ENCODE measurements at places on chromosomes 13 and 19.
A peak's percentile ranks its signal among the peaks of the same experiment; 100 is the strongest.

DNA sequence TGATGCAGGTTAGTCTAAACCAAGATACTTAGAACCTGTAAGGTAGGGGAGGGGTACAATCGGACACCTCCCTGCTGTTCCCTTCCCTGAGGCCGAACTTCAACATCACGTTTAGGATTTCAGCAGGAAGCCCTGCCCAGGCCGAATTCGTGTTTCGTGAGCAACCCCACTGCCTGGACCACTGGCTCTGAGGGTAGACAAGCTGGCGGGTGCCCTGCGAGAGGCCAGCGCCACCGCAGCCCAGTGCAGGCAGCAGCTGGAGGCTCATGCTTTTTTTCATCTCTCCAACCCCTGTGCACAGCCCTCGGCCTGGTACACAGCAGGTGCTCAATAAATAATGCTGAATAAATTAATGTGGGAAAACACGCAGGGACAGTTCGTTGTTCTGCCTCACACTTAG is 7.7 kb downstream of the HOMER3 start:
- DNase-seq, result no peak

- no peak for DNase-seq
Observed at GRCh38 chr13:34748073-34748472, 194.0 kb upstream of the NBEA start.

GRCh38 chr19:45769821-45770191 is 754 bp upstream of the SIX5 start:
- peak; percentile 62 for DNase-seq

DNA sequence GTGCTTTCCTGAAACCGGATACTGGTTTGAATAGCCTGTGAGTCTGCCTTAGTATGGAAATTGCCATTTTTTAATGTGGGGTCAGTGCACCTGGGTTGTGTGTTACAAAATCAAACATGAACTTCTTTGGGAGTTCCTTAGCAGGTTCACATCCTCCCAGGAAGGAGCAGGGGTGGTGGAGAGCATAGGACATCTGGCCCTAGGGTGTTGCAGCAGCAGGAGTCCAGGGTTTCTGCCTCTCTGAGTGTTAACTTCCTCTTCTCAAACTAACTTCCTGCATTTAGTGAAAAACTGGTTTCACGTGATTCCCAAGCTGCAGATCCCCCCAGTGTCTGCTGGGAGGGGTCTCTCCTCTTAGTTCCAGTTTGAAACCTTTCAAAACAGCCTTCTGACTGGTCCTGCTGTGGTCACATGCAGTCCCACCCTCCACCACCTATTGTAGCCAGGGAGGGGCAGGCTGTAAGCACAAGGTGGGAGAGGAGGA is 7.2 kb downstream of the RNASEH2B start:
- no peak for DNase-seq

GRCh38 chr13:27977476-27978300 is 8.6 kb upstream of the CDX2 start:
- no peak for DNase-seq

- no peak for DNase-seq
Observed at GRCh38 chr13:32126278-32126677, 94.7 kb downstream of the FRY start.

GRCh38 chr19:33300009-33300893 is 2.1 kb downstream of the CEBPA start:
- DNase-seq, result peak; percentile 12

- DNase-seq, result no peak
Observed at GRCh38 chr13:21696865-21697448, 26.1 kb downstream of the FGF9 start.

- no peak for DNase-seq
Observed at GRCh38 chr13:80009760-80010159, 331.2 kb downstream of the SPRY2 start.

GRCh38 chr13:73198991-73199411 is 140.2 kb downstream of the KLF5 start:
- no peak for DNase-seq

DNA sequence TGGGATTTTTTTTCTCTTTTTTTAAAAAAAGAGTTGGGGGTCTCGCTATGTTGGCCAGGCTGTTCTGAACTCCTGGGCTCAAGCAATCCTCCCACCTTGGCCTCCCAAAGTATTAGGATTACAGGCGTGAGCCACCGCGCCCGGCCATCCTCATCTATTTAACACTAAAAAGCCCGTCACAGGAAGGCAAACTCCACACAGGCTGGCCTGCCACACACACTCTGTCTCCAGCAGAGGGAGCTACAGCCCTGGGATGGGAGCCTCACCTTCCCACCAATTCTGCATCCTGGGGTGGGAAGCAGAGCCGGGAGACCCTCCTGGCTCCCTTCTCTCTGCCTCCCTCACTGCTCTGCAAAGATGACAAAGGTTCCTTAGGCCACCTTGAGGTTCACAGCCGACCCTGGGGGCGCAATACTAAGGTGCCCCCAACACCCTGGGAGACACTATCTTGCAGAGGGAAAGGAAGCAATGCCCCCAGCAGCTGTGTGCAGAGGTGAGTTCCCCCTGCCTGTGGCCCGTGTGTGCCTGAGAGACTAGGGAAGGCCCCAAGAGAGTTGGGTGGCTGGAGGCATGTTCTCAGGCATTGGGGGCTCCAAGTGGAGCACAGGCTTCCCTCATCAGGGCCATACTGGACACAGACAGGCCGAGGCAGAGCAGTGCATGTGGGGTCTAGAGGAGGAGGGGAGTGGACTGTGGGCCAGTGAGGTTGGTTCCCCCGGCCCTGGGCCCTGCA is 27.4 kb upstream of the TIMM44 start:
- peak; percentile 45 for DNase-seq

DNA sequence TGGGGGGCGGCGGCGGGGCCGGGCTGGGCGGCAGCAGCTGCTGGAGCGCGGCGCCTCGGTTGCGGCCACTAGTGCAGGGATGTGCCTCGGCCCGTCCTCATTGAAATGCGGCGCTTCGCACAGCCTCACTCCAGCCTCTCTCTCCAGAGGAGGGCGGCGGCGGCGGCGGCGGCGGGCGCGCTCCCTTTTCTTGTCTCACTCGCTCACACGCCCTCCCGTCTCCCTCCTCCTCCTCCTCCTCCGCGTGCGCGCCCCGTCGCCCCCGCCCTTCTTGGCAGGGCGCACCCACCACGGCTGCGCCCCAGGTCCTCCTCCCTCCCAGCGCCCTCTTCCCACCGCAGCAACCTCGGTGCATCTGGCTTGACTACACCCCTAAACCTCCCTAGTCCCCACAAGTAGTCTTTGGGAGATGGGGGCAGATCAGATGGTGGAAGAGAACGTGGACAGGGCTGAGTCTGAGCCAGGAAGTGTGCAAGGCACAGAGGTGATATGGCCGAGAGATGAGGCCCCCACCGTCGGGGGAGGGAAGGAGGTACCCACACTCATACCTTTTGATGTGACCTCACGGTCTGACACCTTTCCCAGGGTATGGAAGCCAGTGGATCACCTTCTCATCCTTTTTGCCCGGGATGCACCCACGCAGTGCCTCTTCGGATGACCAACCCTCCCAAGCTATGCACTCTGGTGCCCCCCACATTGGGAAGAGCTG is at the start of gene DCLK1:
Gene DCLK1, minus strand, starts transcription at position 161 of the 709 bp plus-strand sequence.
- no peak for DNase-seq

- no peak for DNase-seq
Observed at GRCh38 chr13:30696278-30697176, 38.8 kb upstream of the ALOX5AP start.

GRCh38 chr19:5743630-5744029 is 23.2 kb downstream of the CATSPERD start:
- no peak for DNase-seq

DNA sequence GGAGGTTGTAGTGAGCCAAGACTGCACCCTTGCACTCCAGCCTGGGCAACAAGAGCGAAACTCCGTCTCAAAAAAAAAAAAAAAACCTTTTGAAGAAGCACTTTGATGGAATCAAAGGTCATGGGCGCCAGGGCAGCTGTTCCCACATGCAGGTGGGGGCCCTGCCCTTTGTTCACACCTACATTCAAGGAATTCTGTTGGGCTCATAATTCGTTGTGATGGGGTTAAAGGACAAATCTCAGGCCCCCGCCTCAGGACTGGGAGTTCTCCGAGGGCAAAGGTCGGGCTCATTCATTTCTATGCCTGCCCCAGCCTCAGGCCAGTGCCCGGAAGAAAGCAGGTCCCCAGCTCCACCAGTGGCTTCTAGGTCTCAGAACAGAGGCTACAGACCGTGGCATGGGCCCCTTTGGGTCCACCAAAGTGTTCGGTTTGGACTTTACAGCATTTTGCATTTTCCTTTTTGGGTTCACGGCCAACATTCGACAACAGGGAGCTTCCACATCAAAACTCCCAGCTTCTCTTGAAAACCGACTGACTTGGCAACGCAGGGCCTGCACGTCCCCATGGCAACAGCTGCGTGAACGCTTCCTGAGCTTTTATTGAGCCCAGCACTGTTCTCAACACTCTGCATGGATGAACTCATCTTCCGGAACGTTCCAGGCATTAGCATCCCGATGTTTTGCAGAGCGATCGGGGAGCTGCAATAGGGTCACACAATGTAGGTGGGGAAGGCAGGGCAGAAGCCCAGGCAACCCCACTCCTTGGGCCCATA is 10.1 kb upstream of the GTF2F1 start:
- no peak for DNase-seq

DNA sequence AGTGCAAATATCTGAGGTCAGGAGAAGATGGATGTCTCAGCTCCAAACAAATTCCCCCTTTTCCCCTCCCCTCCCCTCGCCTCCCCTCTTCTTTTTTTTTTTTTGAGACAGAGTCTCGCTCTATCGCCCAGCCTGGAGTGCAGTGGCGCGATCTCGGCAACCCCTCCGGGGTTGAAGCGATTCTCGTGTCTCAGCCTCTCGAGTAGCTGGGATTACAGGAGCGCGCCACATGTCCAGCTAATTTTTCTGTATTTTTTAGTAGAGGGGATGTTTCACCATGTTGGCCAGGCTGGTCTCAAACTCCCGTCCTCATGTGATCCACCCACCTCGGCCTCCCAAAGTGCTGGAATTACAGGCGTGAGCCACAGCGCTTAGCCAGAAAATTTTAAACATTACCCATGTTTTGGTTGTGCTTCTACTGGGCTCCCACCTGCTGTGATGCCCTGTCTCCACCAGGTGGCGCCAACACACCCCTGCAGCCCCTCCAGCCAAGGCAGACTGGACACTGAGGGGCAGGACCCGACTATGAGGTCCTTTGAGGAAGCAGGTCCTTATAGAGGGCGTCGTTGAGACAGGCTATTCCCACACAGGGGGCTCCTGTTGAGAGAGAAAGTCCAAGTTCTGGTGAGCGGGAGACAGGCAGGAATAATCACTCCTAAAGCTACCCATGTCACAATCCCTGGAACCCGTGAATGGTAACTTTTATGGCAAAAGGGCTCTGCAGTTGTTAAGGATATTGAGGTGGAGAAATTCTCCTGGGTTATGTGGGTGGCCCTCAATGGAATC is 6.3 kb downstream of the ERICH4 start:
- peak; percentile 86 for DNase-seq

DNA sequence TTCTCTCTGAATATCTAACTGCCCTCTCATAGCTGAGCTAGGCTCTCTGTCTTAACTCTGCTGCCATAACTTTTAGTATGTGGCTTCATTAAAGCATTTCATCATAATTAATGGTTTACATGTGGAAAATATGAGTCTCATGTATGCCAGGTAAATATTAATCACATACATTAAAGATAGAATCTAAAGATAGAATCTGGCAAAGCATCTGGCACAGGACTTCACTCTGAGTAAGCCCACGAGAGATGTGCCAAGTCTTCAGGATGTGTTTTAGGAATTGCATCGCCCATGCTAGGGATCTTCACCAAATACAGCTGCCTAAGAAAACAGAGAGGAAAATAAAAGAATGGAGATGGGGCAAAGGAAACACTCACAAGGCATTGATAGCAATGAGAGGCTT is 285.8 kb downstream of the DIAPH3 start:
- DNase-seq, result no peak

- DNase-seq, result no peak
Observed at GRCh38 chr19:51135004-51135403, 7.1 kb upstream of the SIGLEC7 start.

DNA sequence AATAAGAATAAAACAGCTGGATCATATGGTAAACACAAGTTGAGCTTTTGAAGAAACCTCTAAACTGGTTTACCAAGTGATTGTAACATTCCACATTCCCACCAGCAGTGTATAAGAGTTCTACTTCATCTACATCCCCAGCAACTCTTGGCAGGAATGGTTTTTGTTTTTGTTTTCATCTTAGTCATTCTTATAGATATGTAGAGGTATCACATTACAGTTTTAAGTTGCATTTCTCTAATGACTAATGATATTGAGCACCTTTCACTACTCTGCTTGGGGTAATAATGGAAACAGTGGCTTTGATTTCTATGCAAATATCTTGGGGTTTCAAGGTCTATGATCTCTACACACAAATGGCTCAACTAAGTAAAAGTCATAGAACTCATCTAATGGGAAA is 614.5 kb downstream of the TBC1D4 start:
- DNase-seq, result no peak

- DNase-seq, result no peak
Observed at GRCh38 chr19:49020342-49020741, 3.5 kb upstream of the LHB start.

- DNase-seq, result no peak
Observed at GRCh38 chr19:10687518-10688288, 13.5 kb upstream of the QTRT1 start.

- DNase-seq, result peak; percentile 66
Observed at GRCh38 chr19:14361824-14362223, 19.4 kb upstream of the ADGRE5 start.

- no peak for DNase-seq
Observed at GRCh38 chr19:15381864-15382263, 2.3 kb upstream of the AKAP8 start.

DNA sequence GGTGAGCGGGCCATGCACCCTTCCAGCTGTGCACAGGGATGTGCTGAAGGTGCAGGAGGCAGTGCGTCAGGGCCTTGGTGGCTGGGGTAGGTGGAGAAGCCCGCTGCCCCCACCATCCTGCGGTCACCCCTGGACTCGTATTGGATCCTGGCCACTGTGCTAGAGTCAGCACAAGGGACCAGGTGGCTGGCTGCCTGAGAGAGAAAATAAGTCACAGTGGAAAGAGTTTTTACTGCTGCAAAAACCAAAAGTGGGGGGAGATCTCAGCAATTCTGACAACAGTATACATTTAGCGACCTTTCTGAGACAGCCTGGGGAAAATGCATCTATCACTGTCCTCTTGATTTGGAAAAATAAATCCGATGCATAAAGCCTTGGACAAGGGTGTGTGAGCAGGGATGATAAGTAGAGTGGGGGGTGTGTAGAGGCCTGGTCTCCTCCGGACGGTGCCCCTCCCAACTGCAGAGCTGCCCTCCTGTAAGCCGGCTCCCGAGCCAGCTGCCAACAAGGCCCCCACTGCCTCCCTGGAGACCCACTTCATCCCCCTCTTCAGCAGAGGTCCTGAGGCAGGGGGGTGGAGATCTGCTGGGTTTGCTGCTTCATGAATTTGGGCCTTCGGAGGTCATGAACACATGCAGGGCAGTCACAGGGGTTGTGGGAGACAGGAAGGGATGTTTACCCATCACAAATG is 84.2 kb downstream of the SLC7A1 start:
- DNase-seq, result no peak

DNA sequence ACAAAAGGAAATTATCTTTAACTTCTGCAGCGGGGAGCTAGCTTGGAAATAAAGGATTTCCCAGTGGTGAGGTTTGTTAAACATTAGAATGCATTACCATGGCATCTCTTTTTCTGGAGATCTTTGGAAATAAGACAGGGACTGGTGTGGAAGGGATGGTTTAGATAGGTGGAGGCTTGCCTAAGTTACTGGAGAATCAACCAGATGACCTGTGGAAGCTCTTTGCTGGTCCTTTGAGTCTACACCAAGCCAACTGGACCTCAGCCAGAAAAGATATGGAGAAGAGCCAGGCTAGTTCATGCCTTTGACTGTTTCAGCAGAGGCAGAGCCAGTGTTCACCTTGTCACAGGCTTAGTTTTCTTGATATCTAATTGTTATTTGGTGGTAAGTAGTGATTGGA is 134.7 kb downstream of the KCNRG start:
- no peak for DNase-seq

GRCh38 chr19:46715620-46715974 is 1.3 kb downstream of the PRKD2 start:
- DNase-seq, result peak; percentile 36
